A172 (cell line): ENCODE measurements at places on chromosomes 2 and 18.

- no peak for DNase-seq
Observed at GRCh38 chr2:236250909-236251579, 13.2 kb downstream of the ASB18 start.

- no peak for DNase-seq
Observed at GRCh38 chr2:207935121-207935990, 90.0 kb downstream of the PLEKHM3 start.

GRCh38 chr2:29655391-29656086 is 265.8 kb downstream of the ALK start:
- DNase-seq = no peak

DNA sequence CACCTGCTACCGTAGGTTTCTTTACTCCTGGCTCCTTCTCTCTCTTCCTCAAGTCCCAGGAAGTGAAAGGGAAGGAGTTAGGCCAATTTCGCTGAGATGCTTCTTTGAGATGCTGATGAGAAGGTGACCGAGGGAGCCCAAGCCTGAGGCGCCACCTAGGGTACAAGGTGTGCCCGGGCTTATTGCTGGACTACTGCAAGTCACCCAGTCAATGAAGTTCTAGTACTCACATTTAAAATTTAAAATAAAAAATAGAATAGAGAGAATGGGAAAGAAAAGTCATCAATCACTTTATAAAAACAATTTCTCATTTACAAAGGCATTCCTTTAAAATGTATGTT is 45.3 kb downstream of the ACAA2 start:
- peak; percentile 30 for DNase-seq

DNA sequence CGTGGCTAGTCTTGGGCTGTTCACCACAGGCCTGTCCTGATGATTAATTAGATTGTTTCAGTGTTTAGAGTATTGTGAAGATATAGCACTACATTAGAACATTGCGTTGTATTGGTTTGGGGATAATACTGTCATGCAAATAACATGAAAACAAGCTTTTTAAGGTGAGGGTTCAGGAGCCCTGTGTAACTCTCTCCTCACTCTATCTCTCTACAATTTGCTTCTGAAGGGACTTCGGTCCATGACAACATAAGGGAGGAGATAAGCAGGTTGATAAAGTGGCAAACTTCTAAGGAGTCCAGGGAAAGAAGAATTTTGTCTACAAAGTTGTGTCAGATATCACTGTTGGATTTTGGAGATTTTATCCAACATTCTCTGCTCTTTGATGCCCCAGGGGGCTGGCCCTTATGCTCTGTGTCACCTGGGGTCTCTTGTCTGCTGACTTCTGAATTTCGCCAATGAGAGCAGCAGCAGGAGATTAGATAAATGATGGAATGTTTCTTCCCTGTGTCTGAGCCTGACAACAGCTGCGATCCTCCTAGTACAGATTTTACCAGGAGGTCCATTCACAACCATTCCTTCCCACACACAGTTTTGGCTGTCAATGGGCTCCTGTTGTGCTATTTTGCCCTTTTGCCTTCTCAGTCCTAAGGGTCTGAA is 3.3 kb downstream of the TNP1 start:
- no peak for DNase-seq

GRCh38 chr2:33366473-33366872 is 110.0 kb upstream of the RASGRP3 start:
- no peak for DNase-seq

DNA sequence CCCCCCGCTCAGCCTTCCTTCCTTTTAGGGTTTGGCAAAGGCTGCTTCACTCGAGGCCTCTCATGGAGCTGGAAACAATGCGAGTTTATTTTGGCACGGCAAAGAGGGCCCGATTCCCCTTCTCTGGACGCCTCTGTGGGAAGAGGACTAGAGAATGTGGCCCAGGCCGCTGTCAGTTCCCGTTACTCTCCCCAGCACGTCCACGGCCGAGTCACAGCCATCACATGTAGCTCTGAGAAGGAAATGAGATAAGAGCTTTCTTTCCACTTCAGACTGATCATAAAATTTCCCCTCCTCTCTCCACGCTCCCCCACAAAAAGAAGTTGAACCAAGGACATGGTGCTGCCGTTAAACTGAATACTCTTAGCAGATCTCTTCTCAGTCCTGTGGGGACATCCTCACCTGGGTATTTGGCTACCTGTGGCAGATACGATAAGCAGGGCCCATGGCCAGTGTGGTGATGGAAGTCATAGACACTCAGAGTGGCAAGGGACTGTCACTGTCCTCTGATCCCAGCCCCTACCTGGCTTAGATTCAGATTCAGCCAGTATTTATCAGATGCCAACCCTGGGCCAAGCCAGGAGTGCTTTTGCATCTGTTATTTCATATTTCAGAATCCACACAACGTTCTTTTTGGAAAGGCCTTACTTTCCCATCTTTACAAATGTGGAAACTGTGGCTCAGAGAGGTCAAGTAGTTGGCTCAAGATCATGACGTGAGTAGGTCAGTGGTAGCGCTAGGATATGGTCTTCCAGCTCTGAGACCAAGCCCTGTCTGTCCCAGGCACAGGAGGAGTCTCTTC is 101.2 kb downstream of the MCFD2 start:
- DNase-seq = no peak

- DNase-seq = no peak
Observed at GRCh38 chr18:45596036-45596435, 19.2 kb upstream of the SLC14A2 start.

DNA sequence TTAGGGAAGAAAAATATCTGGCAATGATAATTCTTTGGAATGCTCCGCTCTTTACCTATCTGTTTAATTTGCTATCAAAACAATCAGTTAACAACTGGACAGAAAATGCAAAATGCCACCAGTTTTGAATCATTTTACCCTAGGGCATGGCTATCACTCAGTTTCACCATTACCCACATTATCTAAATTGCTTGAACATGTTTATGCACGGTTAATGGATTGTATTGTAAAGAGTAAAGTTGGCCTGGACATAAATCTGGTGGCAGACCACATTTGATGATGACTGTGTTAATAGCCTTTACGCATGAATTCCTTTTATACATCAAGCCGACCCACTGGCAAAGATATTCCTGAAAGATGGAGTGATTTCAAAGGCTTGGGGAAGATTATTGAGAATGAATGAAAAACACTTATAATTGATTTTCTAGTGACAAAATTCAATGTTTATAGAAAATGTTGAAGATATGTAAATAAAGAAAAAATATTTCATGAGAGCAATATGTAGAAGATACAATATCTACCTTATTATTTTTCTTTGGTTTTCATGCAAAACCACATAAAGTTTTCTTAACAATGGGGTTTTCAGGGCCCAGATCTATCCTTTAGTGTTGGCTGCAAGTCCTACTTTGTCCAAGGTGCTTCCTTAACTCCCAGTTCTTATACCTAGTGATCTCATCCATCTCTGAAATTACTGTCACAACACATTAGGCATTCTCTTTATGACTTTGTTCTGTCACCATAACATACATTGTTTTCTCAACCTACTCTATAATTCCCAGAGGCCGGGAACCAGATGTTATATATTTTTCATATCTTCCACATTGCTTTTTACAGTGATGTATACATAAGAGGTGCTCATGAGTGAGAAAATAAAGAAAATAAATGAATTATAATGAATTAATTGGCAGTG is 265.1 kb downstream of the RIT2 start:
- DNase-seq = no peak

- DNase-seq = peak; percentile 8
Observed at GRCh38 chr2:176851200-176851888, 361.2 kb upstream of the HNRNPA3 start.

- DNase-seq = no peak
Observed at GRCh38 chr2:100222844-100223243, 80.5 kb upstream of the AFF3 start.

DNA sequence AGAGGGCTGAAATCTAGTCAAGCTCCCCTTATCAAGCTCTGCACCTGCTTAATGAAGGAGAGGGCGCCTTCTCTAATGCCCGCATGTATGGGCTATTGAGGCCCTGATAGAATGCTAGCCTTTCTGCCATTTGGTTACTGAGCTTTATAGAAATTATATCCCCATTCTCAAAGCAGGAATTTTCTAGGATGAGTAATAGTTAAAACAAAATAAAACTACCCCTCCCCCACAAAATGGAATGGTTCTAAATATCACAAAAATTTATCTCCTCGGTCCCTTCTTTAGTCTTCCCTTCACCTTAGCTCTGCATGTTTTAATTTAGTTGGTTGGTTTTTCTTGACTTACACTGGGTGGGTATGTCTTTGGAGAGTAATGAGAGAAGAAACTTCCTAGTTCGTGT is 37.7 kb downstream of the CD28 start:
- no peak for DNase-seq

GRCh38 chr2:134683561-134684112 is 35.2 kb downstream of the TMEM163 start:
- peak; percentile 93 for DNase-seq

DNA sequence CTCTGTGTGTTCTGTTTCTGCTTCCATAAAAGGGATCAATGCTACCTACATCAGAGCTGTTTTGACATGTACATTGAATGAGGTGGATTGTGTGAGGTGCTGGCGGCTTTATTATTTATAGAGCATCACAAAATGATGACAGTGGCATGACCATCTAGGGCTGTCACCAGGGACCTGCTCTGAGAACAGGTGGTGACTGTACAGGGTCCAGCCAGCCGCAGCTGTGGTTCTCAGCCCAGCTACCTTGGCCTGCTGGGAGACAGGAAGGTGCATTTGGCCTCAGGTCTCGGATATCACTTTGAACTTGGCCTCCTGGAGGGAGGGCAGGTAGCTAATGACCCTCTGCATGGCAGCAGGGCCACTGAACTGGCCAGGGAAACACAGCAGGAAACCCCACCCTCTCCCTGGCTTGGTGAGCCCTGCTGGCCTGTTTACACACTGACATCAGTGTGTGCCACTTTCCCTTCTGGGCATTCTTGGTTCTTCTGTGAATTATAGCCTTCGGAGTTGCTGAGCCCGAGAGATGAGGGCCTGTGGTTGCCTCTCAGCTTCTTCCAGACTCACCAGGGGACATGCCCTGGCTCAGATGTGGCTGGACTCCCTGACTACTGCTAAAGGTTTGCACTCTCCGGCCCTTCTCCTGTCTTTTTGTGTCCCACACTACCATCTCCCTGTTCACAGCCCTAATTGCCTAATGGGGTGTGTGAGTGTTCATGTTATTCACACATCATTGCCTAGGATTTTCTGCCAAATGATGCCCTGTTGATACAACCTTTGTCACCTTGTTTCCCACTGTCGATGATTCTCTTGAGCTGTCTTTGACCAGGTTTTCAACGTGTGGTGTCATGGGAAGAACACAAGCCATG is 109.2 kb upstream of the RAB12 start:
- no peak for DNase-seq

DNA sequence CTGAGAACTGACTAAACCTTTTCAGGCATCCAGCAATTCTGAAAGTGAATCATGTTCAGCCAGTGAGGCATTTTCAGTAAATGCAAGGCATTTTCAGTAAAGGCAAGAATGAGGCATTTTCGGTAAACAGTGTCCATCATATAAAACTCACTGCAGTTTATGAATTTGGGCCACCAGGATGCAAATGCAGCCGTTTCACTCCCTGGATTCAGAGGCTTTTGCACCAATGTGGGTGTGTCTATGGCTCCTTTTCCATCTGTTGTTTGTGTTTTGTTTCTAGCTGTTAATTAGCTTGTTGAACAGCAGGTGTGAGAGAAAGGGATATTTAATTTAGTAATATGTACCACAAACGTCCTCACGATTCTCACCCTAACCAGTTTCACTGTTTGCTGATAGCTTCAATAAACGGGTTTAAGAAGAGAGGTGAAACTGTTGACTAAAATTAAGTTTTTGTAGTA is 116.3 kb upstream of the PGAP1 start:
- DNase-seq = no peak

DNA sequence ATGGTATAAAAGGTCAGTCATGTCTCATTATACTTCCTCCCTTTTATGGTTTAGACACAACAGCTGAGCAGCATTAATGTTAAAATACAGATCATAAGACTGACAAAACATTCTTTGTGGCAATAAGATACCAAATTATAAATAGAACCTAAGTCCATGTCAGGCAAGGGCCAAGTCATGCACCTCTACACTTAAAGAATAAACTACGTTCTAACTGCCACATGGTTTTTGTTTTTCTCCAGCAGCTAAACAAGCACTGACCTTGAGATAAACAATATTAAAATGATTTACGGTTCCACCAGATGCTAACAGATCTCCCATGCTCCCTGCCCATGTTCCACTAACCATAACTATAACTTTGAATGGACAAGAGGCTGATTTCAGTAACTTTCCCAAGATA is 368.6 kb upstream of the TFPI start:
- no peak for DNase-seq

GRCh38 chr18:33051407-33051806 is 278.6 kb upstream of the KLHL14 start:
- no peak for DNase-seq

DNA sequence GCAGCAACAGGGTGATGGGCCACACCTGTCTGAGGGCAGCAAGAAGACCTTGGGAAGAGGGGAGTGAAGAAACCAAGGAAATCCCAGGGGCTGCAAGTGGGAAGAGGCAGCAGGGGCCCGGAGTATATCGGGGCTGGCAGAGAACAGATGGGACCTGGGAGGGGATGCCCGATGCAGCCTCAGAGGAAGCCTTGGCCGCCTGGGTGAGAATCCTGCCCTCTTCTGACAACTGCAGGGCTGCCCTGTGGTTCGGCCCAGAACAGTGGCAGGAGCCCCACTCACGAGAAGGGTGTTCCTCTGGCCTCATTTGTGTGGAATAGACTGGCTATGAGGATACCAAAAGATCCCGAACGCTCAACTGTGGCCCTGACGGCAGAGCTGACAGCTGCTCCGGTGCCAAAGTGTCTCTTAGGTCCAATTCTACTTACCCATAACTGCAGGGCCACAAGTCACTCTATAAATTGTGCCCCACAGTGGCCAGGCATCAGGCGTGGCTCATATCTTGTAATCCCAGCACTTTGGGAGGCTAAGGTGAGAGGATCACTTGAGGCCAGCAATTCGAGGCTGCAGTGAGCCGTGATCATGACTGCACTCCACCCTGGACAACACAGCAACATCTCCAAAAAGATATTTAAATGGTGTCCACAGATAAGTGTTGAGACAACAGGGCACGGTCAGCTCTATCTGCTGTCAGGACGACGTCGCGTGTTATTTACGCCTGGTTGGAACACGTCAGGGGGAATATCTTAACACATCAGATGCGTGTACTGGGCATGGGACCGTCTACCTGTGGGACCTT is 23.6 kb upstream of the ID2 start:
- no peak for DNase-seq

GRCh38 chr2:204108330-204108751 is 171.8 kb downstream of the ICOS start:
- DNase-seq = peak; percentile 44

GRCh38 chr2:59296279-59296678 is 1055.2 kb upstream of the FANCL start:
- no peak for DNase-seq
